Fibroblast of skin of right quadriceps (primary cell): ENCODE measurements at places on chromosomes 7 and 10.

DNA sequence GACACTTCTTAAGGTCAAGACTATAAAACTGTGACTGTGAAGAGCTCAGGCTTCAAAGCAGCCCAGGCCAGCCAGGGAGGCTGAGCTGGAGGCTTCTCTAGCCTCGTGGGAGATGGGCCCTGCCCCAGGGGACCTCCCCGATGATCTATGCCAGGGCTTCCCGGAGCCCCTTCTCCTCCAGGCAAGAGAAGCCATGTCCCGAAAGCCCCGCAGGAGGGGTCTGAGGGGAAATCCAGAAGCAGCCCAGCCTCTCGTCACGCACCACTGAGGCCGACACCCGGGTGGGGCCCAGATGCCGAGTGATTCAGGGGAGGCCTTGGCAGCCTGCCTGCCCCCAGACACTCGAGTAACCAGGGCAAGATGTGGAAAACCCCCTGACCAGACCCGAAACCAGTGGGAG is 63.7 kb downstream of the PROSER2 start:
- DNase-seq, result no peak

DNA sequence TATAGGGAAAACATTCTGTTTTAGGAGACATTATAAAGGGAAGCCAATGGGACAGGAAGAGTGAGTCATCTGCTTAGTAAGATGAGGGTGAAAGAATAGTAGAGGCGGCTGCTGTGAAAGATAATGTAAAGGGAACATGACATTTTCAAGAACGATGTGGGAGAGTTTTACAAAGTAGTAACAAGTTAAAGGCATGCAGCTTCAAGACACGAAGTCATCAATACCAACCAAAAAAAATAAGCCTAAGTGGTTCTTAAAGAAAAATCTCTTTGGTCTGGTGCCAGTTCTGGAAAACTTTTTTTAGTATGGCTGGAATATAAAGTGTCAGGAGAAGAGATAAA is 6.1 kb downstream of the GSTO1 start:
- peak; percentile 61 for DNase-seq

- peak; percentile 41 for DNase-seq
Measured at GRCh38 chr7:36210291-36210922, 57.4 kb downstream of the EEPD1 start.

- DNase-seq, result no peak
Measured at GRCh38 chr10:514137-514671, 175.3 kb downstream of the DIP2C start.

DNA sequence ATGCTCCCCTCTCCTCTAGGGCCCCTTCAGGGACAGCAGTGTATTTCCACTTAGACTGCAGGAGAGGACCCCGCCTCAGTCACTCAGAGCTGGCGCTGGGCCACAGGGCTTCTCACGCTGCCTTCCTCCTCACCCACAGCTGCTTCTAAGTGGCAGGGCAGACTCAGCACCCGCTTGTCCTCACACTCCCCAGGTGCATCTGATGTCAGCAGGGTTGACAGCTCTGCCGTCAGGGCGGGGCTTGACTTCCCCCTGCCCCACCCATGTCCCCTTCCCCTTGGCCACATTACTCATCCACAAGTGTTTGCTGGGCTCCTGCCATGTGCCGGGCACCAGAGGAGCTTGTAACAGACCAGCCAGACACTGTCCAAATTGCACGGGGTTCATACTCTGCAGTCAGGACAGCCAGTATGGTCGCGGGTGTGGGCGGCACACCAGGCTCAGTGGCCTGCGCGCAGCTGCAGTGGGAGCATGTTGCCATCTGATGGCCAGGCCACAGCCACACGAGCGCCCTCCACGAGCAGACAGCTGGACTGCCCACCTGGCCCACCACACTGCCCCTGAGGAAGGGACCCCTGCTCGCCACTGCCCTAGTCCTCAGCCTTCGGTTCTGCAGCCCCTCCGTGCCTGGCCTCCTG is 29.3 kb upstream of the TTYH3 start:
- DNase-seq, result no peak

GRCh38 chr10:29850371-29850770 is 209.0 kb downstream of the JCAD start:
- no peak for DNase-seq

DNA sequence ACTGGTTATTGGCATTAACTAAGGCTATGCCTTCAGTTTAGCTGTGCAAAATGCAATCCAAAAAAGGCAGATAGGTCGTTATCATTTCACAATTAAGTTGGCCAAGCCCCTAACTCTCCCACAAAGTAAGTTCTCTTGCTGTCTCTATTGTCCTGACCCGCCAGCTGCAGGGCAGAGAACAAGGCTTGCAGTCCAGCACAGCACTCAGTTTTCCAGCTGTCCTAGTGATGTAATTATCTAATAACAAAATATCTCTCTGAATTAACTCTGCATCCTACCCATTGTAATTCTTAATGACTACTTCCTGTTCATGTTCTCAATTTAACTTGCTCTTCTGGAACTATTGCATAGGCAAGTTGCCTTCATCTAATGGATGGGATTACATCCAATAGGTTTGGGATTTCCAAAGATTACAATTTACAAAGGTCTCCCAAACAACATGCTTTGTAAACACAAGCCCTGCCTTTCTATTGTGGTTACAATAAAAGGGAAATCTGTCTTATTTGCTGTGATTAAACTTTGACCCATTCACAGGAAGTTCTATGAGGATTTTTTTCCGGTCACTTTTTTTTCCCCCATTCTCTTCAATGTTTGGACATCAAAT is 55.2 kb downstream of the CDK6 start:
- DNase-seq, result no peak
